ENCODE measurements at places on chromosomes 5 and 9. TPM values are rescaled to one million over a fixed set of nuclear protein-coding genes. Genes with fewer than 3 reads are reported as not detected.

IL4 gene
- not detected for total RNA-seq

TMEM252 gene
- total RNA-seq = not detected

IL31RA gene
- not detected for total RNA-seq

KIAA1958 gene
- total RNA-seq = 3.6 TPM

BHMT2 gene
- total RNA-seq = 21.5 TPM

SURF4 gene
- total RNA-seq = 95.4 TPM

LRRC19 gene
- total RNA-seq = not detected

PFN3 gene
- not detected for total RNA-seq

PCDHAC2 gene
- 1.7 TPM for total RNA-seq

DNAJA1 gene
- total RNA-seq = 75.5 TPM
